ENCODE measurements at places on chromosomes 6 and 20. TPM values are rescaled to one million over a fixed set of nuclear protein-coding genes. Genes with fewer than 3 reads are reported as not detected.

DCDC2 gene
- not detected for total RNA-seq

TRIM10 gene
- total RNA-seq: not detected

SRMS gene
- not detected for total RNA-seq

DLL1 gene
- 23.8 TPM for total RNA-seq

CCN2 gene
- total RNA-seq: 99.8 TPM

DNA sequence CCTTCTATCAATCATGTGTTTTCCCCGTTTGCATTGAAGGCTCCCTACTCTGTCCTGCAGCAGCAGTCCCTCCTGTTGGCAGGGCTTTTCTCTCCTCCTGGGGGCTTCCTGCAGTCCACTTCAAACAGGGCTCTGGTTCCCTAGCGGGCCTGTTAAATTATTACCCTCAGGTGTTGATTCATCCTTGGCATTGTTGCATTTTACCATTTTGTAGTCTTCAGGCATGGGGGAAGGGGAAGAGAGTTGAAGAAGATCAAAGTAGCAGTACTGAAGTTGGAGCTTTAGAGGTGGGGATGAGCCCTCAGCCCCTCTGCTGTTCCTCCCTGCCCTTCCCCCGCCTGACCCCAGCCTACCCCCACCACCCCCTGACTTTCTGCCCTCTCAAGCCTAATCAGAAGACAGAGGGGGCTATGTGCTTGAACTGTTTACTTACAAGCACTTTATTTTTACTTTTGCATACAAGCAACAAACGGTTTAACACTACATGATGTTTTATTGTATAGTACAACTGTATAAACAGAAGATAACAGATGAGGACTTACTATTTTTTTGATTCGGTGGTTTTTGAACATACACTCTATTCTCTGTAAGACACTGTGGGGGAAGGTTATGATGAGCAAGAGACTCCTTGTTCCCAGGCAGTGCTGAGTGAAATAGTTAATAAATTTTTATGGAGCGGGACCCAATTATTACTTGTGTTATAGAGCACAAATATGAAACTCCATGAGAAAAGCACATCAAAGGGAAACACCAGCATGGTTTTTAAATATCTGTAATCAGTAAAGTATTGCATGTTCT, 169.7 kb downstream of the EYA4 start:
- DNase-seq: no peak

DNA sequence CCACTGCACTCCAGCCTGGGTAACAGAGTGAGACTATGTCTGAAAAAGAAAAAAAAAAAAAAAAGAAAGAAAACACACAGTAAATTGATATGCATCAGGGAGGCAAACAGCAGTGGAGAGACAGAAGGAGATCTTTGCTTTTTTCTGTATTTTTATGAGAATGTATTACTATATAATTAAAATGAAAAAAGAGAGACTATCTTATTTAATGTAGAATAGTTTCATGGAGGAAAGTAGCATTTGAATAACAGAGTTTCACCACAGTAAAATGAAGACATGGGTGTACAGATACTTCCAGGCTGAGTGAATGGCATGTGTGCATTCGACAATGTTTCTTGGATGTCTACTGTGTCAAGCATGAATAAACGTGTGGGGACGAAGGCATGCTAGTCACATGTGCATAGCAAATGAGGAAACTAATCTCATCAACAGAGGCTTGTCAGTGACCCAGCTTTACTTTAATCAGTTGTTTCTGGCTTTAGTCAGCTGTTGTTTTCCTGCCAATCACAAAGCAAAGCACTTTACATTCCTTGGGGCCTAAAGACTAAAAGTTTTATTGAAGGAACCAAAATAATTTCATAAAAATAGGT, 55.5 kb upstream of the ARMH2 start:
- DNase-seq: no peak

DNA sequence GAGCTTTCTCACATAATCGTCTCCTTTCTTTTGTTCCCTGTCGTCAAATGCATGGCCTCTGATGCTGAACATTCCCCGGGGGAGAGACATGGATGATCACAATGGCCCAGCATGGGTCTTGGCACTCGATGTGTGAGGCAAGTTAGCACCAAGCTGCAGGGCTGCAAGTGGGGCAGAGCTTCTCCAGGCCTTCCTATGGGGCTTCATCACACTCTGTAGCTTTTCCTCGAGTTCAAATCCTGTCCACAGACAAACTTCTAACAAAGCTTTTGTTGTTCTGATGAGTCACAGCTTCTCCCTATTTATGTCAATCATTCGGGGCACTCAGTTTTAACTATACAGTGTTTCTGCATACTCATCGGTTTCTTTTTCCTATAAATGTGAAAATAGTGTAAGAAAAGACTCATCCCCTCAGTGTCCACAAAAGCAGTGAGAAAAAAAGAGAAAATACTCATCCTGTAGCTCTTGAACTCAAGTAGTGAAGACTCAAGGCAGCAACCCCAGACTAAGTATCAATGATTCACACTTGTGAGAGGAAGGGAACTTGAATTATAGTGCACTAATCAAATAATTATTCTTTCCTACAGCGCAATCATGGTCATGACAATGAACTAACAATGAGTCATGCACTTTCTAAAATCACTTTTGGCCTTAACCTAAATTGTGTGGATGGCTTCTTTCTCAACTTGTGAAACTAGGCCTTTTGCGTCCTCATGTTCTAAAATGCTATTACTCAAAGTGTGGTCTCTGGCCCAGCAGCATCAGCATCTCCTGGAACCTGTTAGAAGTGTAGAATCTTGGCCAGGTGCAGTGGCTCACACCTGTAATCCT, 68.4 kb upstream of the NOX3 start:
- no peak for DNase-seq

- no peak for DNase-seq
Measured at GRCh38 chr6:7559651-7560385, 18.3 kb downstream of the DSP start.

DNA sequence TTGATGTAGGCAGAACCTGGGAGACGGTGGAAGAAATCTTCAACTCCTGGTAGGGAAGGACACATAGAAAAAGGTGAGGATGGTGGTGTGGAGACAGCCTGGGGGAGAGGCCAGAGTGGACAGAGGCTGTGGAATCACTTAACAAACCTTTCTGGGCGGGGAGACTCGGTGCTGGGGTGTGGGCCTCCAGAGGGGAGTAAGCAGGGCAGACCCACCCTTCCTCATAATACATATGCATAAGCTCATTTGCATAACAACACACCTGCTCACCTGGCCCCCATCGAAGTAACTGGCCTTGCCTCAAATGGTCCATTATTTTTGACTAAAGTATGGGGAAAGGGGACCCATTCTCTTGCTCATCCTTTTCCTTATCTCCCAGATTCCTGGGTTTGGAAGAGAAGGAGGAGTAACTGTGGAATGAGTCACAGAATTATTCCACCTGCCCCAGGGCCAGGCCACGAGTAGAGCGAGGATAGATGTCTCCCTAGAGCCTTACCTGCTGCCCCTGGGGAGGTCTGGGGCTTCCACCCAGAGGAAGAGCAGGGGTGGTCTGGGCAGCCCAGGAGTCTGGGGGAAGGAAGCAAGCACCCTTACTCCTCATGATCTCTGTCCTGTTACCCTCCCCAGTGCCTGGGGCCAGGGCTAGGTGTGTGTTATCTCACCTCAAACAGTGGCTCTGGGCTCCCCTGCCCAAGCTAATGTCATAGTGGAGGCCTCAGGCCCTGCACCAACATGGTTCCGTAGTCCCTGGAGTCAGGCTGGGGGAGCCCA, 10.7 kb upstream of the VEGFA start:
- DNase-seq: no peak

DNA sequence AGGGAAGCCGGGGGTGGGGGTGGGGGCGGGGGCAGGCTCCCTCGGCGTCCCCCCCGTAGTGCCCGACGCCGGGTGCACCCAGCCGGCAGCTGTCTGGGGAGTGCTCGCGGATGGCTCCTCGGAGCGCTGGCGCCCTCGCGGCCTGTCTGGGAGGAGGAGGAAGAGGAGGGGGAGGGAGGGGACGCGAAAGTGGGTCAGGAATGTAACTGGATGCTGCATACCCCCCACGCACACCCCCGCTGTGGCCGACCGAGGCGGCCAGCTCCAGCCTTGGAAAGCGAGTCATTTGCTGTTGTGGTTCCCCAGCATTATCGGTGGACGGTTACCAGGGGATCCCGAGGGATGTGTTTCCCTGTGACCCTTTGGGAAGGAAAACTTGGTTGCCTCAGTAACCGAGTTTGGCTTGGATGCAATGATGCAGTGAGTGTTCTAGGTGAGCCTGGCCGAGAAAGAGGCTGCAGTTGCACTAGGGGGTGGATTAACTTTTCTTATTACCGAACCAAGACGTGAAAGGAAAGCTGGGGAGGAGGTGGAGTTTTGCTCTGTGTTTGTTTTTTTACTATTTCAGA, 55.2 kb upstream of the RREB1 start:
- DNase-seq: no peak

GRCh38 chr20:57051096-57051495, 215.3 kb downstream of the BMP7 start:
- no peak for DNase-seq

DNA sequence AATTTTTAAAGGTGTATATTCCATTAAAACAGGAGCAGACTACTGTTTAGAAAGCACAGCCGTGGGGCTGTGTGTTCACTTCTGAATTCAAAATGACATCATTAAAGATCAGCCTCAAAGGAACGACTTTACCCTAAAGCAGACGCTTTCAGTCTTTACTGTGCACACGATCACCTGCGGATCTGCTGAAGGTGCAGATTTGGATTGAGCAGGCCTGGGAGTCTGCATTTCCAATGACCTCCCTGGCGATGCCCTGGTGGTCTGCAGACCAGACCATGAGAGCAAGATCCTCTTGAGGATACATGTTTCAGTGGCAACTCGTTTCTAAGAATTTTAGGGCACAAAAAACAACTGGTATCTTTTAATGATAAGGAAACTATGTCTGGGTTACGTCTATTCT, 27.2 kb downstream of the TXNDC5 start:
- no peak for DNase-seq

GRCh38 chr6:32906539-32906938, 34.3 kb downstream of the HLA-DMB start:
- no peak for DNase-seq

- DNase-seq: no peak
Measured at GRCh38 chr20:63934271-63935068, 21.7 kb downstream of the UCKL1 start.

DNA sequence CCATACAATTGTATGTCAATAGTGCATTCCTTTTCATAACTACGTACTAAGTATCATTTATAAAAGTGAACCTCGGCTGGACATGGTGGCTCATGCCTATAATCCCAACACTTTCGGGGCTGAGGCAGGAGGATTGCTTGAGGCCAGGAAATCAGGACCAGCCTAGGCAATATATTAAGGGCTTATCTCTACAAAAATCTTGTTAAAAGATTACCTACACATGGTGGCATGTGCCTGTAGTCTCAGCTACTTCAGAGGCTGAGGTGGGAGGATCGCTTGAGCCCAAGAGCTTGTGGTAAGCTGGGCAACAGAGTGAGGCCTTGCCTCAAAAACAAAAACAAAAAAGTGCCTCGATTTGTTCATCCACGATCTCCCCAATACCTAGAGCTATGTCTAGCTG, 449.7 kb upstream of the SULF2 start:
- no peak for DNase-seq

DNA sequence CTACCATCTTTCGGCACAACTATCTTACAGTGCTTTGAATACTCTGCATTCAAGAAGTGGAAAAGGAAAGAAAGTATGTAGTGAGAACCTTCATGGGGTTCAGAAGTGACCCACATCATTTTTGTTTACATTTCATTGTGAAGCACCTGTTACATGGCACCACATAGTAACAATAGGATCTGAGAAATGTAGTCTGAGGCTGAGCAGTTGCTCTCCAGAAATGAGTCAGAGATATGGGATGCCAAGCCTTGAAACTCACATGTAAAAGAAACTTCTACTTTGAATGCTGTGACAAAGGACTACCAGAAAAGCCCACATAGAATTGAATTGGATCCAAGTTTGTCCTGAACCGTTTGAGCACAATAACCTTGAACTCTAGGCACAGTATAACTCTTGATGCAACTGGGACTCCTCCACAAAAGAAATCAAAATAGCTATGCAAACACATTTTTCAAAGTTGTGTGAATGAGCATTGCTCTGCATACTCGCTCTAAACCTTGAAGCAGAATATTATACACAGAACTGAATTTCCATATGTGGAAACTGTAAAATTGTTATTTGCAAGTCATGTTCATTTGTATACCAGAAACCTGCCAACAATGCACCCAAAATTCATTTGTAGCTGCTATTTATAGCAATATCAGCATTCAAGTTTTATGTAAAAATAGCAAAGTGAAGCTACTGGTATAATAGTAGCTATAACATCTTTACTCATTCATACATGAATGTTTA, 400.9 kb upstream of the POU3F2 start:
- no peak for DNase-seq

All from mesenteric fat pad (tissue), 1 donor.